Stimulated activated CD4-positive, alpha-beta T cell treated with anti-CD3 and anti-CD28 coated beads, Interleukin-1b, Interleukin-23, amount 100 ng/mL, for 48 hours (primary cell): ENCODE measurements at places on chromosomes 11 and 22.

- DNase-seq = no peak
These were observed 49.5 kb upstream of the HSPA8 start for GRCh38 chr11:123111465-123111864.

- DNase-seq = no peak
These were observed 57.0 kb downstream of the OR10A6 start for GRCh38 chr11:7874056-7874455.

GRCh38 chr22:45638834-45639746 lies 32.5 kb upstream of the ATXN10 start:
- no peak for DNase-seq

DNA sequence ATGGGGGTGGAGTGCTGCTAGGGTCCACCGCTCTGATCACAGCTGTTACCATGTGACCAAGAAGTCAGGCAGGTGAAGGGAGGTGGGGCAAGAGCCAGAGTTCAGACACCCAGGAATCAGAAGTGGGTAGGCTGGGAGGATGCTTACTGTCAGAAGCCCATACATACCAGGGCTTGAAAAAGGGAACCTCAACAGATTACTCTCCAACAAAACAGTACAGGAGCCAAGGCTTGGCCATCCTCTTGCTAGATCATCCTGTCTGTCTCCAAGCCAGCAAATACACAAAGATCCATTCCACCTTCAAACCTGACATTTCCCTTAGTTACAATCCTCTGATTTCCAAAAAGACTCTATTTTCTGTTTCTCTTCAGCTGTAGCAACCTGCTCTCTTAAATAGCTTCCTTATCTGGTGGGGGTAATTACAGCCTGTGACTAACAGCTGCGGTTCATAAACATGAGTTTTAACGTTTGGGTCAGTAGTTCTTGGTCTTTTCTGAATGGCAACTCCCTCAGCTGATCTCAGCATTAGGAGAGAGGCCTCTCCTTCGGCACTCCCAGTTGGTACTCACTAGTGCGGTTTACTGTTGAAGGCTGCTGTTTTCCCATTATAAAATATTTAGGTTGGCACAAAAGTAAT lies 31.1 kb upstream of the WT1 start:
- DNase-seq = no peak

DNA sequence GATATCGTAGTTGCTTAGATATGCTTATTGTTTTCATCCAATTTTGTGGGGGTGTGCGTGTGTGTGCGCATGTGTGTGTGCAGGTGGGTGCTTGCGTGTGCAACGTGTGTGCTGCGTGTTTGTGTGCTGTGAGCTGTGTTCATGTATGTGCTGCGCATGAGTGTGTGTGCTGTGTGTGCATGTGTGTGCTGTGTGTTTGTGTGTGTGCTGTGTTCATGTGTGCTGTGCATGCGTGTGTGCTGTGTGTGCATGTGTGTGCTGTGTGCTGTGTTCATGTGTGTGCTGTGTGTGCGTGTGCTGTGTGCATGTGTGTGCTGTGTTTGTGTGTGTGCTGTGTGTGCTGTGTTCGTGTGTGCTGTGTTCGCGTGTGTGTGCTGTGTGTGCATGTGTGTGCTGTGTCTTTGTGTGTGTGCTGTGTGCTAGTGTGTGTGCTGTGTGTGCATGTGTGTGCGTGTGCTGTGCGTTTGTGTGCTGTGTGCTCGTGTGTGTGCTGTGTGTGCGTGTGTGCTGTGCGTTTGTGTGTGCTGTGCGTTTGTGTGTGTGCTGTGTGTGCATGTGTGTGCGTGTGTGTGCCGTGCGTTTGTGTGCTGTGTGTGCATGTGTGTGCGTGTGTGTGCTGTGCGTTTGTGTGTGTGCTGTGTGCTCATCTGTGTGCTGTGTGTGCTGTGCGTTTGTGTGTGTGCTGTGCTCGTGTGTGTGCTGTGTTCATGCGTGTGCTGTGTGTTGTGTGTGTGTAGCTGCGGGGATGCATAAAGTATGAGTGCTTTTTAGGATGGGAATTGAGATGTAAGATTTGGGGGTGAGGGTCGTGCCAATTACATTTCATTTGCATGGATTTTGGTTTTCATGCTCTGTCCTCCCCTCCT lies 7.6 kb downstream of the IGF2 start:
- DNase-seq = no peak

DNA sequence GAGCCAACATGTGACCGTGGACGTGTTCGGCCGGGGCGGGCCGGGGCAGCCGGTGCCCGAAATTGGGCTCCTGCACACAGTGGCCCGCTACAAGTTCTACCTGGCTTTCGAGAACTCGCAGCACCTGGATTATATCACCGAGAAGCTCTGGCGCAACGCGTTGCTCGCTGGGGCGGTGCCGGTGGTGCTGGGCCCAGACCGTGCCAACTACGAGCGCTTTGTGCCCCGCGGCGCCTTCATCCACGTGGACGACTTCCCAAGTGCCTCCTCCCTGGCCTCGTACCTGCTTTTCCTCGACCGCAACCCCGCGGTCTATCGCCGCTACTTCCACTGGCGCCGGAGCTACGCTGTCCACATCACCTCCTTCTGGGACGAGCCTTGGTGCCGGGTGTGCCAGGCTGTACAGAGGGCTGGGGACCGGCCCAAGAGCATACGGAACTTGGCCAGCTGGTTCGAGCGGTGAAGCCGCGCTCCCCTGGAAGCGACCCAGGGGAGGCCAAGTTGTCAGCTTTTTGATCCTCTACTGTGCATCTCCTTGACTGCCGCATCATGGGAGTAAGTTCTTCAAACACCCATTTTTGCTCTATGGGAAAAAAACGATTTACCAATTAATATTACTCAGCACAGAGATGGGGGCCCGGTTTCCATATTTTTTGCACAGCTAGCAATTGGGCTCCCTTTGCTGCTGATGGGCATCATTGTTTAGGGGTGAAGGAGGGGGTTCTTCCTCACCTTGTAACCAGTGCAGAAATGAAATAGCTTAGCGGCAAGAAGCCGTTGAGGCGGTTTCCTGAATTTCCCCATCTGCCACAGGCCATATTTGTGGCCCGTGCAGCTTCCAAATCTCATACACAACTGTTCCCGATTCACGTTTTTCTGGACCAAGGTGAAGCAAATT lies 1.8 kb downstream of the FUT4 start:
- DNase-seq = no peak
